ENCODE measurements at places on chromosomes 13 and 19. TPM values are rescaled to one million over a fixed set of nuclear protein-coding genes. Genes with fewer than 3 reads are reported as not detected.

- peaks cover 15% of the 10 kb centered on the region for H3K4me1 ChIP-seq
- peak overlapping the region; percentile 50 for H3K4me3 ChIP-seq
- DNase-seq: no peak
- no peaks in the 10 kb centered on the region for H3K36me3 ChIP-seq
Observed at GRCh38 chr19:30719999-30720345, 347.8 kb downstream of the ZNF536 start.

GRCh38 chr13:50672025-50672424 lies 171.5 kb downstream of the DLEU7 start:
- peaks cover 11% of the 10 kb centered on the region for H3K4me1 ChIP-seq
- no peaks in the 10 kb centered on the region for H3K36me3 ChIP-seq
- DNase-seq: no peak
- no peak overlapping the region for H3K4me3 ChIP-seq

The IZUMO2 gene
- total RNA-seq: not detected

DNA sequence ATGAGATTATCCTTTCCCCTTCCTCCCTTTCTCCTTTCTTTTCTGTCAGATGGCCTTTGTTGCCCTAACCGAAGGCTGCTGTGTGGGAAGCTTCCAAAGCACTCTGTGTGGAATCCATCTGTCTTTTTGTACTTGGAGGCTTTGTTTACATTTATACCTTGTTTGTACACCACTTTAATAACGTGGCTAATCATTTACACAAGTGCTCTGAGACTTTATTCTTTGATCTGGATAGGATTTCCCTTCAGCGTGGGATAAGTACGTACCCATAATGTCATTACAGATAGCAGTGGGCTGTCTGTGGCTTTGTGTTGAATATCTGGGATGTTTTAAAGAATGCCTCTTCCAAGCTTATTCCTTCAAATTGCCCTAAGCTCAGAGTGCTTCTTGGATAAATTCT lies 684.7 kb upstream of the SLITRK5 start:
- H3K4me1 ChIP-seq: no peaks in the 10 kb centered on the region
- H3K4me3 ChIP-seq: no peak overlapping the region
- H3K27ac ChIP-seq: no peak overlapping the region
- no peak for DNase-seq
- H3K27me3 ChIP-seq: no peaks in the 10 kb centered on the region

GRCh38 chr19:56253737-56254136 lies 18.8 kb upstream of the EDDM13 start:
- H3K4me3 ChIP-seq: no peak overlapping the region
- H3K27me3 ChIP-seq: no peaks in the 10 kb centered on the region
- no peaks in the 10 kb centered on the region for H3K4me1 ChIP-seq

DNA sequence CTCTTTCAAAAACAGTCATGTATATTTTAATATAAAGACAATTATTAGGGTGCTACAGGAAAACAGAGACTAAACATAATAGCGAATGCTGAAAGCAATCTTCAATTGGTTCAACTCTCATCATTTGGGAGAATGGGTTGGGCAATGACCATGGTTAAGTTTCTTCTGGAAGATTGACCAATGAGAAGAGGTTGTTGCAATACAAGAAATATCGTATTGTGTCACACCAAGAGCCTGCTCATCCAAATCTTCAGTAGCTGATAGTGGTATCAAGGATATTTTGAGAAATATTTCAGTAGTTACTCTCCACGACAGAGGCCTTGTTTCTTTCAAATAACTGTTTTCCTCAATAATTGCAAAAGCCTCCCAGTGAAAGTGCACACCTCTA lies 83.0 kb upstream of the FNDC3A start:
- no peak for DNase-seq
- H3K27me3 ChIP-seq: no peaks in the 10 kb centered on the region
- H3K4me1 ChIP-seq: no peaks in the 10 kb centered on the region
- H3K27ac ChIP-seq: no peak overlapping the region

The CCDC70 gene
- not detected for total RNA-seq

The ERICH6B gene
- total RNA-seq: not detected

DNA sequence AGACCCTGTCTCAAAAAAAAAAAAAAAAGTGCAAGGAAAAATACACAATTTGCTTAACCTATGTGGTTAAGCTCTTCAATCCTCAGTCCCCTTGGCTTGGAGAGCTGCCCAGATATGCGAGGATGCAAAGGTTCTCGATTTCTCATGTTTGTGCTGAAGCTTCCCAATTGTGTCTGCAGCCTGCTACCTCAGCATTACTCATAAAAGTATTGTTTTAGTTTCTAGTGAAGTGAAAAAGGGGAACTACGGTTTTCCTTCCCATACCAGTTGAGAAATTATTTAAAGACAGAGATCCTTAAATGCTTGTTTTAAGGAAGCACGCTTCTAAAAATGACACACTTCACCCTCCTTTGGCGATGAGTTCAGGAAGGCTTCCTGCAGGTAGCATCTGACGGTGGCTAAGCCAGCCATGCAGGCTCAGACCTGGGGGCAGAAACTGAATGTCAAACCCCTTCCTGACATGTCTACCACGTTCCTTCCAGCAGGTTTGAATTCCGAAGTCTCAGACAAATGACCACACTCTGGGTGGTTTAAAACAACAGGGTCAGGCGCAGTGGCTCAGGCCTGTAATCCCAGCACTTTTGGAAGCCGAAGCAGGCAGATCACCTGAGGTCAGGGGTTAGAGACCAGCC lies 47.9 kb downstream of the RUBCNL start:
- H3K27ac ChIP-seq: no peak overlapping the region
- H3K4me1 ChIP-seq: no peaks in the 10 kb centered on the region
- peak; percentile 55 for DNase-seq
- no peaks in the 10 kb centered on the region for H3K27me3 ChIP-seq
- no peak overlapping the region for H3K4me3 ChIP-seq

The STXBP2 gene
- total RNA-seq: 14.9 TPM

The PSPC1 gene
- 28.3 TPM for total RNA-seq

The ACP4 gene
- not detected for total RNA-seq

- H3K4me1 ChIP-seq: no peaks in the 10 kb centered on the region
- no peak for DNase-seq
Observed at GRCh38 chr13:51687947-51688714, 103.9 kb downstream of the WDFY2 start.

DNA sequence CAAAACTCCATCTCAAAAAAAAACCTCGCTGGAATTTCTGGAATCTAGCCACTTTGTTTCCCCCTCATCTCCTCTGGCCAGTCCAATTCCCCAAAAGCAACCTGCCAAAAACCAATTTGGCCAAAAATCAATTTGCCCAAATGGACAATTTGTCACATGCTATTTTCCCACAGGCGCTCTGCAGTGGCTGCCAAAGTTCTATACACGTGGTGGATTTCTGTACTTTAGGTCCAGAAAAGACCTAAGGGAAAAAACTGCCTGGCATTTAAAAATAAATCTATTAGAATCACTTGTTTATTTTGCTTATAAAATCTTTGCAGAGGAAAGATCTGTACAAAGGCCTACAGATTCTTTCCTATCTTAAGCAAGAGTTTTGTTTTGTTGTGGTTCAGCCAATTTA lies 79.4 kb downstream of the MAP4K1 start:
- no peak overlapping the region for H3K27ac ChIP-seq
- no peaks in the 10 kb centered on the region for H3K27me3 ChIP-seq
- DNase-seq: no peak
- H3K4me1 ChIP-seq: no peaks in the 10 kb centered on the region
- H3K4me3 ChIP-seq: no peak overlapping the region
- H3K36me3 ChIP-seq: no peaks in the 10 kb centered on the region

The PIH1D1 gene
- 61.5 TPM for total RNA-seq

DNA sequence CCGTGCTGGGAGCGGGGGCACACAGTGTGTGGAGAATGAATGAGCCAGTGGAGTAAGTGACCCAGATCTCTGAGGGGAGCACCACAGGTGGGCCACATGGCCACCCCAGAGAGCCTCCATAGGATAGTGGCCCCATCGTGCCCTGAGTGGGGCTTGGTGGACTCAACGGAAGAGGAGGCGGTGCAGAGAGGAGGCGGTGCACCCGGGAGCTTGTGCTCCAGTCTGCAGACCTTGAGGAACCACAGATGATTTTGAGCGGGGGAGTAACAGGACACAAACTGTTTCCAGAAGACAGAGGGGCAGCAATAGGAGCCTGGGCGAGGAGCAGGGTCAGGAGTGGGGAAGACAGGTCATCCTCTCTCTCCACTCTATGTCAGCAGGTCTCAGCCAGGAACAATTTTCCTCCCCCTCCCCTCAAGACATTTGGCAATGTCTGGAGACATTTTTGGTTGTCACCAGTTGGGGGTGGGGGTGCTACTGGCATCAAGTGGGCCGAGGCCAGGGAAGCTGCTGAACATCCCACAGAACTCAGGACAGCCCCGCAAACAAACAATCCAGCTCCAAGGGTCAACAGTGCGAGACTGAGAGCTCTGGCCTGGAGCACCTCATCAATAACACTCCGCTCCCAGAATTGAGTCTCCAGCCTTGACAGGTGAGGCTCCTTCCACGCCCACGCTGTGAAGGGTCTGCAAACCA lies 182.2 kb downstream of the USP12 start:
- no peak overlapping the region for H3K27ac ChIP-seq
- no peaks in the 10 kb centered on the region for H3K27me3 ChIP-seq
- H3K4me1 ChIP-seq: no peaks in the 10 kb centered on the region

The ZNF491 gene
- total RNA-seq: 6.2 TPM

GRCh38 chr19:16041299-16041990 lies 34.9 kb upstream of the TPM4 start:
- no peak overlapping the region for H3K27ac ChIP-seq
- no peaks in the 10 kb centered on the region for H3K4me1 ChIP-seq
- H3K36me3 ChIP-seq: no peaks in the 10 kb centered on the region
- no peaks in the 10 kb centered on the region for H3K27me3 ChIP-seq
- H3K4me3 ChIP-seq: no peak overlapping the region
- peak; percentile 84 for DNase-seq

The PBX4 gene
- not detected for total RNA-seq

DNA sequence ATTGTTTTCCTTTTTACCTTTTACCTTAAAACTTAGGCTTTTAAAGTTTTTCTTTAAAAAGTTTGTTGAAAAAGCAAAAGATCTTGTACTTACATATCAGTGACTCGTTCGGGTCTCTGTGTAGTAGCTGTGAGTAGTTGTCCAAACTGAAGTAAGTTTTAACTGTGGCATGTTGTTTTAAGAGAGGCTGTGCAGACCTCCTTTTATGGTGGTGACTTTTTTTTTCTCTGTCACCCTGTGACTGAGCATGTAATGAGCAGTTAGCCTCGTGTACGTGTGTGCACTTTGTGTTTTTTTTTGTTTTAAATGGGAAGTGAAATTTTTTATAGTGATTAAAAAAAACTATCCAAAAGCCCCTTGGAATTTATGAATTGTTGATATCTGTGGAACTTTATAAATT lies at the start of gene GPR183:
Gene GPR183 (minus strand): TSS at position 153 of the 400 bp plus-strand sequence. CDS start 11,254 bp downstream, outside the sequence.
- no peaks in the 10 kb centered on the region for H3K27me3 ChIP-seq
- peak within 1 kb of the TSS; percentile 12 for H3K4me3 ChIP-seq
- DNase-seq: no peak
- peak within 1 kb of the TSS; percentile 64 for H3K27ac ChIP-seq
- no peaks in the 10 kb centered on the region for H3K36me3 ChIP-seq

DNA sequence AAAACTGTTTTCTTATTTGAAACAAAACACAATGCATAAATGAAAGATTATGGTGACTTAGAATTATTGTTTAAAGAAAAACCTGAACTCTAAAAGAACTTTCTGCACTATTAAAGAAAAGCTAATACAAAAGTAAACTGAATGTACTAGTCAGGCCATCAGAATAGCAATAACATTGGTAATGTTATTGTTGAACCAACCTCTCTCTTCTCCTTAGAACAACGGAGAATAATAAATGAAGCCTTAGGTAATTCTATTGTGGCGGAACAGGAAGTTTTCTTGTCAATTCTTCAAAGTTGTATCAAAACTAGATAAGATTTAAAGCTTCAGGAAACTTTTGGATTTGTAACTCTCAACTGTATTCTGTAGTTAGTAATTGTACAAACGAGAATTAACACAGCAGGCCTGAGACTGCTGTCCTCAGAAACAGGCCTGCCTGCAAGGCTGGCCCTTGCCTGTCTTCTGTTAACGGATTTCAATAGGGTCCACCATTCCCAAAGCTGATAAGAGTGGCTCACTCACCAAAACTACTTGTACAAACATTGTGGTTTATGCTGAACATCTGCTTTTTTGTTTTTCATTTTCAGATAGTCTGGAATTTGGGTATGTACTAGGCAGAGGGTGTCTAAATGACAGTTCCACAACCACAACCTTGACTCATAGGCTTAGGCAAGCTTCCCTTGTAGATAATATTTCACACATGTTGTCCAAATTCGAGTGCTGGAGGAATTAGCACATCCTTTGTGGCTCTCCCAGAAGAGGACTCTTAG lies 825.8 kb downstream of the GPC5 start:
- DNase-seq: no peak
- H3K27ac ChIP-seq: peak overlapping the region; percentile 48
- no peak overlapping the region for H3K4me3 ChIP-seq
- H3K27me3 ChIP-seq: no peaks in the 10 kb centered on the region
- H3K36me3 ChIP-seq: no peaks in the 10 kb centered on the region
- H3K4me1 ChIP-seq: no peaks in the 10 kb centered on the region

DNA sequence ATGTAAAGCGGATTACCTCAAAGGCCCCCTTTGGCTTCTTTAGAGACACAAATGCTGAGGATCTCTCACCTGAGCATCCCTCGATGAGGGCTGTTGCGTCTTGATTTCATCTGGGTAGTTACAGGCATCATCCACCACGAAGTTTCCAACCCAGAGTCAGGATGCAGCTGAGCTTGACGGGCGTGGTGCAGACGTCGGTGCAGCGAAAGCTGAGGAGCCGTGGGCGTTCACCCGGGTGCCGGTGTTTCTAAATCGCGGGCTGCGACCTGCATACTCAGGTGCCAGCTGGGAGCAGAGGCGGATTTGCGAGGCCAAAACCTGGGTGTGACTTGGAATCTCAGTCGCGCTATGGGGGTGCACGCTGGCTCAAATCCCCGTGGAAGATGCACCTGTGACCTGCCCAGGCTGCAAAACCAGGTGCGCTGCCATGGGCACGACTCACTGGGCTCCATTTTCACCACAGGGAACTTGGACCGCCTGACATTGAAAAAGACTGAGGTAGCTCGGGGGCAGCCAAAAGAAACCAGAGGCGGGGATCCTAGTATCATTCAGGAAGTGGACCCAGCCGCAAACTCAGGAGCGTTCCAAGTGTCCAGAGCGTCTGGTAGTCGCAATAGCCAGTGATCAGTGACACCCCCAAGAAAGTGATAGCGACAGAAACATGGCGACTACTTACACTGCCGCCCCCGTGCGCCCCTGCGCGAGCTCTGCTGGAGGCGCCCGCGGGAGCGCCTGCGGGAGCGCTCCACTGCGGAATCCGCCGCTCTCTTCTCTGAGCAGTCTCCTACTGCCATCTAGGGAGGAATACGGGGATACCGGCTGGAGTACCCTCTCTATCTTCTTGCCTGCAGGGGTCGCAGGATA lies 36.4 kb upstream of the IGFL4 start:
- H3K36me3 ChIP-seq: no peaks in the 10 kb centered on the region
- peaks cover 8% of the 10 kb centered on the region for H3K4me1 ChIP-seq
- no peak for DNase-seq
- H3K27ac ChIP-seq: no peak overlapping the region

The CD37 gene
- total RNA-seq: 12.1 TPM
